Left kidney (tissue), 8 donors: ENCODE measurements at places on chromosomes 1 and 21. TPM values are rescaled to one million over a fixed set of nuclear protein-coding genes. Genes with fewer than 3 reads are reported as not detected.

Gene ZNF648
- polyA plus RNA-seq: 0.63 TPM

- no peak for DNase-seq
These were observed 33.0 kb upstream of the PRRX1 start for GRCh38 chr1:170630977-170631376.

Gene S100A10
- 190 TPM for polyA plus RNA-seq

DNA sequence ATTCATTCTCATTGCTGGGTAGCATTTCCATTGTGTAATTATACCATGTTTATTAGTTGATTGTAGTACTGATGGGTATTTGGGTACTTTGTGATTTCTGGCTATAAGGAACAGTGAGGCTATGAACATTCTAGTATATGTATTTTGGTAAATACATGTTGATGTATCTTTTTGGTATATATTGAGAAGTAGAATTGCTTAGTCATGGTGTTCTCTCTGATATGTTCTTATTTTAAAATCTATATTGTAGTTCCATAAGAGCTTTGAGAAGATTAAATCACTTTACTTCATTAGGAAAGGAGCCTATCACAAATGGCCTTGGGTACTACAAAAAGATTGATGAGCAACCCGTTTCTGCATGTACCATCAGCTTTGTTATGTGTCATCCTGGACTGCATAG lies 13.4 kb downstream of the MIXL1 start:
- no peak for DNase-seq

Gene CACYBP
- 140 TPM for polyA plus RNA-seq

Gene TTF2
- 32.1 TPM for polyA plus RNA-seq

DNA sequence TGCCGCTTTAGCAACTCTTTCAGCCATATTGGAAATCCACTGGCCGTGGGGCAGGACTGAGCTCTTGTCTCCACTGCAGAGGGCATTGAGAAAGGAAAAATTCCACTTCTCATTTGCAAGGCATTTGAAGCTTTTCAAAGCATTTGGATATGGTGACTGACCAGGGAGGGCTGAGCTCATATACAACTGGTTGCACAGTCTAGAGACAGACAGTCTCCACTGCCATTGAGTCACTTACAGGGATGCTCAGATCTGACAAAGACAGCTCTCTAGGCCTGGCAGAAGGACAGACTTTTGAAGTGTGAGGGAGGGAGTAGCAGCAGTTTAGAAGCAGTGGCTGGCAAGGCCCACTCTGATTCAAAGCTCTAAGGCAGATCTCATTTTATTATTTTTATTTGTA lies 24.2 kb downstream of the NCF2 start:
- DNase-seq: no peak

- peak; percentile 34 for DNase-seq
These were observed 89.5 kb upstream of the CD53 start for GRCh38 chr1:110783292-110783918.

- no peak for DNase-seq
These were observed 45.9 kb downstream of the MORN1 start for GRCh38 chr1:2345297-2346075.

Gene LCE1D
- polyA plus RNA-seq: not detected

DNA sequence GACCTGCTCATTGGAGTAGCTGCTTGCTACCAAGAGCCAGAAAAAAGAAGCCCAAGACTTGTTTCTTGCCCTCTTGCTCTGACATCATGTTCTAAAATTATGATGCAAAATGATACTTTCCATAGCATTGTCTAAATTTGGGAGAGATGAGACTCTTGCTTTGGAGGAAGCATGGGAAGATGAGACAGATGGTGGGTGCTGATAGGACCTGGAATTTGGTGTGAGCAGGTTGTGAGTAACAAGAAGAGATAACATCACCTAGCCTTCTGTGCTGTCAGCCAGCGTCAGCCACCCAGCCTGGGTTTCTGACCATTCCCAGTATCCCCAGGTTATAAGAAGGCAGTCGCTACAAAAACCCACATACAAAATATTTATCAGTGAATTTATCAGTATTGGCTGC lies 67.1 kb upstream of the GCLM start:
- DNase-seq: no peak

Gene SPATA17
- polyA plus RNA-seq: 17.0 TPM

DNA sequence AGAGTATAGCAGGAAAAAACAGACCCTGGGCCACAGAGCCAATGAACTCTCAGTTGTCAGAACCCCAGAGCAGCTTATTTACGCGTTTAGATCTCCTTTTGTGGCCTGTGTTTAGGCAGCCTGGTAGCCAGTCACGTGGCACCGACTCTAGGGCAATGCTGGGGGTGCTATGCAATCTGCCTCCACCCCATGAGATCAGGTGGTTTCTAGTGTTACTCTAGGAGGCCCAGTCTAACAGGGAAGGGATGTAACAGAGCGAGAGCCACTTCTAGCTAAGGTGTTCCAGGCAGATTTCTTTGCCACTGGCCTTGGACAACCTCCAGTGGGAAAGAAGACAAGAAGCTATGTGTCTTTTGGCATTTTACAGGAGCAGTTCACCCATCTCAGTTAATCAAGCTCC lies 12.0 kb upstream of the A3GALT2 start:
- no peak for DNase-seq

- DNase-seq: no peak
These were observed 24.9 kb upstream of the PDXK start for GRCh38 chr21:43693981-43694380.

Gene CYP4Z1
- 0.52 TPM for polyA plus RNA-seq

DNA sequence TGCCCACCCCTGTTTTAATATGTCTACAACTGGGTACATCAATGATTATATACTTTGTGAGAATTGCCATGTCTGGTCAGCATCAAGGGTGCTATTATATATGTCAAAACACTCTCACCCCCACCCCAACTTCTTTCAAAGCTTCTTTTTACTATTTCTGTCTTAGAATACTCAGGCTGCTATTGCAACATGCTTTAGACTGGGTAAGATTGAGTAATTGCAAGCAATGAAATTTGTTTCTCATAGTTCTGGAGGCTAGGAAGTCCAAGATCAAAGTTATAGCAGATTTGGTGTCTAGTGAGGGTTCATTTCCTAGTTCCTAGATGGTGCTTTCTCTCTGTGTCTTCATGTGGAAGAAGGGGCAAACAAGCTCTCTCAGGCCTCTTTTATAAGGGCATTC lies 100.5 kb upstream of the KCNK1 start:
- no peak for DNase-seq

DNA sequence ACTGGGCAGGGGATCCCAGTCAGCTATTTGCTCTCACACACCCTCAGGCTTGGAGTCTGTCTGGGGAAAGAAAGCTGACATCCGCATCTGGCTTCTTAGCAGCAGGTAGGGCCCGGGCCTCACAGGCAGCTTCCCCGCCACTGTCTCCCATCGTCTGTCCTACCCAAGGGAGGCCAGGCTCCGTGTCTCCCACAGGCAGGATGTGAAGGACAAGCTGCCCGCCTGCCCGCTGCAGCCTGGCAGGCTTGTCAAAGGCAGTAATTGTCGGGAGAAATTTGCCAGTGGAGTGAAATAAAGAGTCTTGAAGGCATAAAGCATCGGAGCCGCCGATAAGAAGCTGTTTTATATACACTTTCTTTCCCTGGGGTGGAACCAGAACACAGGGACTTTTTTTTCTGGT lies 44.0 kb upstream of the DISP3 start:
- DNase-seq: no peak

Gene GJB4
- 0.25 TPM for polyA plus RNA-seq

DNA sequence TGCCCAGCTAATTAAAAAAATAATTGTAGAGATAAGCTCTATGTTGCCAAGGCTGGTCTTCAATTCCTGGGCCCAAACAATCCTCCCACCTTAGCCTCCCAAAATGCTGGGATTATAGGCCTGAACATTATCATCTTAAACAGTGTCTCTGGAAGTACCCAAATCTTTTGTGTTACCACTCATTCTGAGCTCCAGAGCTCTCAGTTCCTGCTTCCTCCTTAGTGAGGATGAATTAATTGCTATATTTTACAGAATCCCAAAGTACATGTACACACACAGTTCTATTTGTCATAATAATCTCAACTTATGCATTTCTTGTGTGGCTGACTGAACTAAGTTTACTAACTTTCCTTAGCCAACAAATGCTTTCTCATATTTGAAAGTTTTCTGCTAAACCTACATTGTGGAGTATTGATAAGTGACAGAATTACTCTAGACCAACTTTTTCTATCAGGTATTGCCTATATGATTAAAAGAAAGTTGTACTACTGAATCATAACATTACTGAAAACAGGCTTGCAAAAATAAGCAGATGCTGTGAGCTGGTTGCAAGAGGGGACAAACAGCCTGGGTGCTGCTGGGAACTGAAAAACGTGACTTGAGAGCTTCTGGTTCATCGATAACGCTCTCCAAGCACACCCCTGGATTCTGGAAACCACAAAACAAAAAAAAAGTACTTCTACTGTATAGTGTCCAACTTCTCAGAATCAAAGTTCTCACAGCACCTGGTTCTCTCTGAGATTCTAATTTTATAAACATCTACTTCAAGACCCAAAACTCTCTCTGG lies 15.3 kb downstream of the VAV3 start:
- DNase-seq: no peak

GRCh38 chr1:178232949-178233348 lies 139.0 kb downstream of the RASAL2 start:
- DNase-seq: no peak

- no peak for DNase-seq
These were observed 1.8 kb downstream of the RD3 start for GRCh38 chr1:211490038-211490678.

GRCh38 chr1:25575191-25575590 lies 31.8 kb downstream of the LDLRAP1 start:
- DNase-seq: no peak
